ENCODE measurements at places on chromosomes 7 and 10.

DNA sequence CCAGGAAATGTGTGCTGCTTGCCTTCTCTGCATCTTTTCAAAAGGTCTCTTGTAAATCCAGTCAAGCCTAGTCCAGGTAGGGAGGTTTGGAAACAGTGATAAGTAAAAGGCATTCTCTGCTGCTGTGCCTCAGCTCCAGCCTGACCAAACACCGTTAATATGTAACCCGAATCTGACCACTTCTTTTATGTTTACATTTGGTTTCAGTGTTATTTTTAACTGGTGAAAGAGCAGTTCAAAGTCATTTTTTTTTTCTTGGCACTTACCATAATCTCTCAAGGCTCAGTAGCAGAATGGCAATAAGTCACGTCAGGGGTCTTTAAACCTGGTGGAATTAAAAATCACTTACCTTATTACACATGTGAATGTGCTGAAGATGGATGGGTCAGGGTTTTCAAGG is 216.8 kb downstream of the PTEN start:
- no peak overlapping the region for H3K4me3 ChIP-seq
- H3K27ac ChIP-seq: no peak overlapping the region
- DNase-seq: no peak
- no peaks in the 10 kb centered on the region for H3K36me3 ChIP-seq
- no peaks in the 10 kb centered on the region for H3K4me1 ChIP-seq

- no peaks in the 10 kb centered on the region for H3K27me3 ChIP-seq
- H3K4me1 ChIP-seq: no peaks in the 10 kb centered on the region
- H3K36me3 ChIP-seq: no peaks in the 10 kb centered on the region
- no peak for DNase-seq
Measured at GRCh38 chr7:26449175-26450165, 157.8 kb downstream of the SNX10 start.

- H3K27me3 ChIP-seq: no peaks in the 10 kb centered on the region
- peak within 1 kb of the TSS; percentile 87 for H3K4me3 ChIP-seq
- peak; percentile 96 for DNase-seq
- no peaks in the 10 kb centered on the region for H3K36me3 ChIP-seq
- peaks cover 7% of the 10 kb centered on the region for H3K4me1 ChIP-seq
Measured at GRCh38 chr10:4825868-4826791, at the start of gene AKR1E2. AKR1E2 (plus strand) TSS chr10:4826207; CDS start chr10:4826325, 118 bp downstream.

DNA sequence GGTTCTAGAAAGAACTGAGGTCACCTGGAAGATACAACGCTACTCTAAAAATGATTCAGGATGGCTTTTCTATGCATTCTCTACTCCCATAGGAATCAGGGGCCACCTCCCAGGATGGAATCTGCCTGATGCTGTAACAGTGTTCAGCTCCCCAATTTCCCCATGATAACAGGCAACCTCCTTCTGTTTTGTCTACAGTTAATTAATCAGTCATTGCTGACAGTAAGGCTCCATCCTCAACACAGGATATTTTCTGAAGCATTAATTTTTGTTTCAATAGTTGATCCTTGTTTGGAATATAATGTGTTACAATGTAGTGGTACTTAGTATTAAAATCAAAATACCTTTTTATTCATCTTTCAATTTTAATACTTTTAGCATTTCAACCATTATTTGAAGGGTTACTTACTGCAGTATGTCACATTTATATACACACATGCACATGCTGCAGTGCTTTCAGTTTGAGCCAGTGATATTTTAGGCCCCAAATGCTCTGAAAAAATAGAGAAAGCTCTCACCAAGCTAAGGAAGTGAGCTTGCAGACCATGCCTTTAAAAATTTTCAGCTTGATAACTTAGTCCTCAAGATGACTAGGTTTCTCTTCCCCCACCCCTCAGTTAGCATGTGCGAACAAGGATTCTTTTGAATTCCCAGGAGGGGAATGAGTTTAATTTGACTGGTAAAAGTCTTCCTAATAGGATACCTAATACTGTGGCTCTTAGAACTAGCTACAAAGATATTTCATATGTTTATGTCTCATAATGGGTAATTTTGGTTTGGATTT is 592 bp upstream of the PIK3CG start:
- H3K4me3 ChIP-seq: no peak overlapping the region
- H3K4me1 ChIP-seq: peaks cover under 1% of the 10 kb centered on the region
- no peaks in the 10 kb centered on the region for H3K27me3 ChIP-seq

DNA sequence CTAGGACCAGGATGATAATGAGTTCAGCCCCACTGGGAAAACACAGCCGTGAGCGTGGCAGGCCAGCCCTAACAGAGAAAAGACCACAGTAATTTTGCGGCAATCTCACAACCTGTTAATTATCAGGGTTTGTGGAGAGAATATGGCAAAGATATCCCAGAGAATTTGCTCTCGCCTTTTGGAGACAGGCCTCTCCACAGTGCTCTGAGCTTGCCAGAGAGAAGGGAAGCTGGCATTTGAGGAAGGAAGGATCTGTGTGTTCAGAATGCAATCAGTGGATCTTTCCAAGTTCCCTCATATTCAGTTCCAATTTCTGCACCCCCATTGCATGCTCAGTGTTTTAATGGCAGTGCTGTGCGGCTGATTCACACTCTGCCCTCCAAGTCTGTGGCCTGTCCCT is 60.2 kb downstream of the PLPP4 start:
- H3K27ac ChIP-seq: no peak overlapping the region
- H3K4me3 ChIP-seq: no peak overlapping the region
- no peak for DNase-seq
- no peaks in the 10 kb centered on the region for H3K36me3 ChIP-seq
- no peaks in the 10 kb centered on the region for H3K4me1 ChIP-seq

GRCh38 chr7:148699024-148699781 is 500 bp downstream of the CUL1 start:
- peak; percentile 67 for DNase-seq
- peak overlapping the region; percentile 99 for H3K27ac ChIP-seq
- H3K27me3 ChIP-seq: no peaks in the 10 kb centered on the region
- H3K4me3 ChIP-seq: peak overlapping the region; percentile 96
- H3K36me3 ChIP-seq: no peaks in the 10 kb centered on the region

DNA sequence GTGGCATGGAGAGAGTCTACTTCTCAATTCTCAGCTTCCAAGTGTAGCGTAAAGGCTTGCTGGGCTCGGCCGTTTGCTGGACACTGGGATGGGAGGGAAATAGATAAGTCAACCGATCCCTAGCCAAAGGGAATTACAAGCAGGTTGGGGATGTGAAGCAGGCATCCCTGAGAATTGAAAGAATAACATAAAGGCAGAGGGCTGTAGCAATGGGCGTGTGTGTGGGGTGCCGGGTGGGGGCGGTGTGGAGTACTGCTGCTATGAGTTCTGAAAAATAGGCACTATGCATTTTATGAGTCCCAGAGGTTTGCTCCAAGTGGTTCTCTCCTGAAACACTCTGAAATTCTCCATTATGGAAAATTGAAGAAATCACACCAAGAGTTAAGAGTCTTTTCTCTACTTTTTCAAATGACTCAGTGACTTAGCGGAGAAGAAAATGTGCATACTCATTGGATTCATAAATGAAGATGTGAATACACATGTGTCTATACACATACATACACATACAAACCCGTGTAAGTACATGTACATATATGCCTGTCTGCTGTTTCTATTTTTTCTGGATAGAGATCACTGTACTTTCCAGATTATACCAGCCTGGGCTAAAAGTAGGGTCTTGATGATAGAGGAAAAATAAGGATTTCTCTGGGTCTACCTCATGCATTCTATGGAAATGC is 65.4 kb downstream of the ADRA2A start:
- DNase-seq: no peak
- no peak overlapping the region for H3K27ac ChIP-seq
- H3K4me1 ChIP-seq: no peaks in the 10 kb centered on the region
- no peak overlapping the region for H3K4me3 ChIP-seq
- H3K36me3 ChIP-seq: no peaks in the 10 kb centered on the region

GRCh38 chr10:5105626-5106025 is 11.4 kb downstream of the AKR1C3 start:
- H3K27ac ChIP-seq: no peak overlapping the region
- no peak overlapping the region for H3K4me3 ChIP-seq
- no peaks in the 10 kb centered on the region for H3K4me1 ChIP-seq
- no peaks in the 10 kb centered on the region for H3K27me3 ChIP-seq
- DNase-seq: no peak

- H3K27ac ChIP-seq: no peak overlapping the region
- no peaks in the 10 kb centered on the region for H3K36me3 ChIP-seq
- no peak overlapping the region for H3K4me3 ChIP-seq
- no peak for DNase-seq
- no peaks in the 10 kb centered on the region for H3K27me3 ChIP-seq
Measured at GRCh38 chr7:19030281-19030680, 87.2 kb downstream of the TWIST1 start.

Data from testis (tissue), 5 donors.